ENCODE measurements at places on chromosomes 7 and 10.

DNA sequence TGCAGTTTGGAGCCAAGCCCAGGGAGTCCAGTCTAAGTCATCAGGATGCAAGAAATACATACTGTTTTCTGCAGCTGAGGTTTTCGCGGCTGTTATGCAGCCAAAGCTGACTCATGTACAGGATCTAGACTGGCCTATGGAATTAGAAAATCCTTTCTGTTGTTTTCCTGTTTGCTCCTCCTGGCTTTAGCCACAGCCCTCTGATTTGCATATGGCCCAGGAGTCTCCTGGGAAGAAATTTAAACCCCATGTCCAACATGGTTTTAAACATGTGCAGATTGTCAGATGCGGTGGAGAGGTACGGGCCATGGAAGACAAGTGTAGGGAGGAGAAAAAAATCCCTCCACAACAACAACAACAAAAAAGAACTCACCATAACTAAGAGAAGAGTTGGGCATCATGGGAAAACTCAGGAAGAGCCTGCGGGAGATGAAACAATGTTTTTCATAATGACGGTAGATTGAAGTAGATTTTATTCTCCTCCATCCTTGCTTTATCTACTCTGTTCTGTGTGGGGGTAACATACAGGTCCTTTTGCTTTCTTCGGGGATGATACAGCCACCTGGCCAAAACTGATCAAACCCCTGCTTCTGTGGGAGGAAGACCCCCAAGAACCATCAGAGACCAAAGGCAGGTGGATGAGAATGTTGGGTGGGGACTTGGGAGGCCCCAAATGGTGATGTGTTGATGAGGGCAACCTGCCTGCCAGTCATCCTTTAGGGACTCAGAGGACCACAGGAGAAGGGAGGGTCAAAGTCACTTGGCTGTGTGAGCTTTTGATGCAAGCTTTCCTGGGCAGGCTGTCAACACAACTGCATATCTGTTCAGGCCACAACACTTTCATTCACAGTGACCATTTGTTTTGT lies 29.8 kb upstream of the GNA12 start:
- no peak for DNase-seq

DNA sequence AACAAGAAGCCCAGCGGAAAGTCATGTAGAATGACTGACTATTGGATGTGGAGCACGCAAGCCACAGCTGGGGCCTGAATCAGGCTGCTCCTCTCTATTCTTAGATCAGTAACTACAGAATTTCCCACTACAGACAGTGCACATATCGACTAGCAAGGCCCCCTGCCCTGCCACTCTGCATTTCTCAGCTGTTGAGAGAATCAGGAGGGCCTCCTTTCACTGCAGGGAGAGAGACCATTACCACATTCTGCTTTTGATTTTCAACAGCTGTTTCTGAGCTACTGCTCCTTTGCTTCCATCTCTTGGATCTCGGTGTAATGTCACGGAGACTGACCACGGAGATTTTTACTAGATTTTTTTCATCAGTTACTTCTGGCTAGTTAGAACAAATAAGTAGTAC lies 73.8 kb downstream of the PON1 start:
- no peak for DNase-seq

DNA sequence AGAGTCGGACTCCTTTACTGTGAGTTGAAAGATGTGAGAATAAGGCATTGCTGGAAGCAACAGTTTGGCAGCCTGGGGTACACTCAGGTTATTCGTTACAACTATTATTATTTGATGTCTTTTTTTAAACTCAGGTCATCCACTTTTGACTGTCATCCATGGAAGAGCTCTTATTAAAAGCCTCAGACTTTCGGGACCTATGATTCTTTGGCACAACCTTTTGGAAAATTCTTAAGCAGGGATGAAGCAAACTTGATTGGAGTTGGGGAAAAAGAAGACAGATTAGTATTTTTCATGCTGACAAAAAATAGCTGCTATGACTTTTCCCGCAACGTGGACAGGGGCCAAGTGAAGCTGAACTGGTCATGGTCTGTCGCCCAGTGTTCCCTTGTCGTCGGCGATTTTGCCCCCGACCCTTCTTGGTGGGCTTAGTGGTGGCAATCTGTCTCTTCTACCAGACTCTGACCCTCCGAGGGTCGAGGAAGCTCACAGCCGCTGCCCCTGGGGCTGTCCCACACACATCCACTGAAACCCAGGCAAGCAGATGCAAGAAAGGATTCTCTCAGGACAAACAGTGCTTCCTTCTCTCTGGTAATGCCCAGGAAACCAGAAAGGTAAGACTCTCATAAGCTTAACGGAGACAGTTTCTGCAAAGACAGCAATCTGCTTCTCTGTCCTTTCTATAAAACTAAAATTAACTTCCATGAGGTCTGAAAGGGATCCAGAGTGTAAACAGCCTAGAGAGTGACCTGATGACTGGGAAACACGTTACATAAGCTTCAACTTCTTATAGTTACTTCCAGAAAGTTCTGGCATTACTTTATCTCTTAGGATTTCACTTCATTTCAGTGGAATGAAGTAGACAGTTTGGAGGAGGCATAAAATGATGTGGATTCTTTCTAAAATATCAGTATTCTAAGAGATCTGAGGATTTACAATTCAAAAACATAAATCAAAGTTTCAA lies 1.0 kb downstream of the CPED1 start:
- no peak for DNase-seq

- no peak for DNase-seq
Observed at GRCh38 chr7:131604841-131605279, 48.4 kb upstream of the PODXL start.

DNA sequence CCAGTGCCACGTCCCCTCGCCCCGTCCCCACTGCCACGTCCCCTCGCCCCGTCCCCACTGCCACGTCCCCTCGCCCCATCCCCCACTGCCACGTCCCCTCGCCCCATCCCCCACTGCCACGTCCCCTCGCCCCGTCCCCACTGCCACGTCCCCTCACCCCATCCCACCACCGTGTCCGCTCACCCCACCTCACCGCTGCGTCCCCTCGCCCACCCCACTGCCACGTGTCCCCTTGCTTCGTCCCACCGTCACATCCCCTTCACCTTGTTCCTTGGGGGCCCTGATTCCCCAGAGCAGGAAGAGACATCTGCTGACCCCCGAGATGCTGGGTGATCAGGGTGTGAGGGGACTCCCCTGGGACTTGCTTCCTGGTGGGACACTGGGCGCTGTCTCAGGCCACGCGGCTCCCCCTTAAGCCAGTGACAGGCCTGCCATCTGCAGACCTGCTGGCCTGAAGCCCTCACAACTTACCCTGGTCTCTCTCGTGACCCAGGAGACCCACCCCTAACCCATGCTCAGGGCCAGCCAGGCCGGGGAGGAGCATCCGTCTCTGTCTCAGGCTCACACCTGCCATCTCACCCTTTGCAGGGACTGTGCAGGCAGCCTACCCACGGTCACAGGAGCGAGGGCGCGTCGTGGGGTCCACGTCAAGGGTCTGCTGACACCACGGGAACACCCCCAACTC lies 260.4 kb downstream of the ELFN1 start:
- DNase-seq: no peak

Data from stimulated activated naive CD4-positive, alpha-beta T cell (primary cell).